Bronchial epithelial cell (primary cell): ENCODE measurements at places on chromosomes 4 and X.

GRCh38 chr4:76147454-76148141 lies 599 bp downstream of the NUP54 start:
- peak; percentile 67 for DNase-seq

- DNase-seq = no peak
These were observed 21.2 kb downstream of the SPRY1 start for GRCh38 chr4:123417813-123418212.

DNA sequence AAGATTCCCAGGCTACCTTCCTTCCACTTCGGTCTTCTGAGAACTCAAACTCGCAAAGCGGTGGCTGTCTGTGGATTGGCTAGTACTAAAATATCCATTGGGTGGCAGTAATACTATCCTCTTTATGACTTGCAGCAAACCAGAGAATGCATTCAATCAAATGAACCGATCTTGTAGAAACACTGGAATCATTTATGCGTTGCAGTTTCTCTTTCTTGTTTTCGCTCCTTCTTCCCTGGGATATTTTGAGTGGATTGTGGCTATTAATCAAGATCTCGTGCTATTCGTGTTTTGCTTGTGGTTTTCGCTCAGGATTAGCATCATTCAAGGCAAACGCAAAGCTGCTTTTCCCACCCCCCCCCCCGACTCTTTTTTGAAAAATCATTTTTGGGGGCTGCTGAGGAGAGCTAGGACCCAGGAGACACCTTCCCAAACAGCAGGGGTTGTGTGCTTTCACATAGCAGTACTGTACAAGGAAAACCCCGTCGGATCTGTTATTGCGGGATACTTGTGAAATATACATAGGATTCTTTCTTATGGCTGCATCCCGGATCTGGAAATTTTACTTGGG lies at the start of gene IL1RAPL1:
Gene IL1RAPL1 (plus strand): TSS at position 466 of the 571 bp plus-strand sequence.
- DNase-seq = peak; percentile 13

GRCh38 chrX:108875548-108875947 lies 139.2 kb upstream of the IRS4 start:
- no peak for DNase-seq

DNA sequence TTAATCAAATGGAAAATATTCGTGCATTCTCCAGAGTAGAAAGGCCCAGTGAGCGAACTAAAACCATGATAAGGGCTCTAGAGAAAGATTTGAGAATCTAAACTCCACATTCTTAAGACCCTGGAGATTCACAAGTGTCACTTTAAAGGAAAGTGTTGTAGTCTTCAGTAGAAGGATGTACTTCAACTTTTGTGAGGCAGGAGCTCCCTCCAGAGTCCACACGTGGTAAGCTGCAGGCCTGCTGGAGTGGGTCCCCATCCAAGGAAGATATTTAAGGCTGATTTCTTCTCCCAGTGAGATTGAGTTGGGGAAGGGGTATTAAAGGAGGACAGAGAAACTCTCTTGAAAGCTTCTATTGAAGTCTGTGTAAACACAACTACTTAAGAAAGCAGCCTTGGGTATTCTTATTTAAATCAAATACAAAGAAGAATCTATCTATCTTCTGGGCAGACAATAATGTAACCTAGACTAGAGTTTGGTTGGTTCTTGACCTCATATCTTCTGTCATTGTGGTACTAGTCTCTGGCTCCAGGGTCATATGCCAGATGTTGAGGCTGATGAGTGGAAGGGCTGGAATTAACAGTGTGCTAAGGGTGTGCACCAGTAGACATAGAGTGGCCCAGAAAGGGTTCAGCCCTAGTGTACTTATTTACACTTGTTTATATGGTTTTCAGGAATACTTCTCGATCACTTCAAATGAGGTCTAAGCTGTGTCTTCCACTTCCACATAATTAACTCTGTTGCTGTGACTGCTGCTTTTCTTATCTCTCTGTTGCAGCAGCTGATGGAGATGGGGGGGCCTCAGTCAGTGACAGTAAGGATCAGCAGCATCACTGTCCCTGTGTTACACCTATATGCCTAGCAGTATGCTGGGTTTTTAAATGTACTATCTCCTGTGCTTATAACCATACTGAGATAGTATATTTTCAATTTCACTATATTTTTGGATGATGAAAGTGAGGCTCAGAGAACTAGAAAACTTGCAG lies 76.1 kb downstream of the HMGB2 start:
- DNase-seq = peak; percentile 59

DNA sequence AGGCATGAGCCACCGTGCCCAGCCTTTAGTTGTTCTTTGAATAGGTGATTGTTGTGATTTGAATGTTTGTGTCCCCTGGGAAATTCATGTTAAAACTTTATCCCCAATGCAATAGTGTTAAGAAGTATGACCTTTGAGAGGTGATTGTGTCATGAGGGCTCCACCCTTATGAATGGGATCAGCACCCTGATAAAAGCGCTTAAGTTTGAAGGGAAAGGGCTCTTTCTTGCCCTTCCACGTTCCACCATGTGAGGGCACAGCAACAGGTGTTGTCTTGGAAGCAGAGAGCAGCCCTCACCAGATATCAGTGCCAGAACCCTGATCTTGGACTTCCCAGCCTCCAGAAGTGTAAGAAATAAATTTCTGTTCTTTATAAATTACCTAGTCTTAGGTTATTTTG lies 33.7 kb upstream of the RP2 start:
- no peak for DNase-seq

- no peak for DNase-seq
These were observed 337.9 kb downstream of the PPP3CA start for GRCh38 chr4:101009471-101009870.

GRCh38 chr4:88060431-88060830 lies 53.0 kb downstream of the PKD2 start:
- DNase-seq = no peak

DNA sequence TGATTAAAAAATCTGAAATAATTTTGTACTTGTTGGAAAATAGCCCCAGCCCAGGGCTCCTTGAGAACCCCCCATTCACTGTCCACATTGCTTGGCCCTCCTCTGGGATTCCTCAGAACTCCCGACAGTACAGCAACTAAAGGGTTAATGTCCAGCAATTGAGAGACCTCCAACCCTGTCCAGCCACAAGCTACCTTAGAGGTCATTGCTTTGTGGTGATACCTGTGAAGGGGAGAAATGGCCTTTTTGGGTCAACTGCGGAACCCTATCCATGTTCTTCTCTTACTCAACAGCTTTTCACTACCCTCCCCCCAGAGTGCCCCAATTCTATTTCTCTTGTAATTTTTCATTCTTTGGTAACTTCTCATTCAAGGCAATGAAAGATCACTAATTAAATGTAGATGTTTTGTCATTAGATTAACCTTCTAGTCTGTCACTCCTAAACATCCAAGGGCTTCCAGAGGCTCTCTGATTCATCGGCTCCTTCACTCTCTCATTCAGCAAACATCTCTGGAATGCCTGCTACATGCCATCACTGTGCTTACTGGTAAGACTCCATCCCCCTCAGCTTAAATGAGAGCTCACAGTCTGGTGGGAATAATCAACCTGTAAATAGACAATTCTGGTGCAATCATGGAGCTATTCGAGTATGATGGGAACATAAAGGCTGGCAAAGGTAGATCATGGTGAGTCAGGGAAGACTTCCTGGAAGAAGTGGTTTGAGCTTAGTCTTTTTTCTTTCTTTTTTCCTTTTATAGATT lies 241.4 kb upstream of the PGRMC2 start:
- peak; percentile 97 for DNase-seq

DNA sequence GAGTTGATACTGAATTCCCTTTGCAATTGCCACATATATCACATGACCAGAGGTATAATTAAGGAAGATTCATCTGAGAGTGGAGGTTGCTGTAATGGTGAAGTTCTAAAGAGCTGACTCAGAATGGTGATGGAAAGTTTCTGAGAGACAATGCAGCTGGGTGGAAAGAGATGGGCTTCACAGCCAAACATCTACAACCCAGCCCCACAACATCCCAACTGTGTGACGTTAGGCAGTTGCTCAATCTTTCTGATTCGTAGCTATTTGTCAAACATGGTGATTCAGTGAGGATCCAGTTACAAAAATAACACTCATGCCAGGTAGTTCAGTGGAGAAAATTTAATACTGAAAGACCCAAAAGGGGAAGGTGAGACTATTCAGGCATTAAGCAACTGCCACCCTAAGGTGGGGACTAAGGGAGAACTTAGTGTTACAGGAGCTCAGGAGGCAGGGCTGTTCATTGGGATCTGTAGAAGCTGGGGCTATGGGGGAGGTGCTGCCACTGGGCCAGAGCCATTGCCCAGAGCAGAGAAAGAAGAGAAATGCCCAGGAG lies 6.9 kb upstream of the AFF1 start:
- peak; percentile 100 for DNase-seq

DNA sequence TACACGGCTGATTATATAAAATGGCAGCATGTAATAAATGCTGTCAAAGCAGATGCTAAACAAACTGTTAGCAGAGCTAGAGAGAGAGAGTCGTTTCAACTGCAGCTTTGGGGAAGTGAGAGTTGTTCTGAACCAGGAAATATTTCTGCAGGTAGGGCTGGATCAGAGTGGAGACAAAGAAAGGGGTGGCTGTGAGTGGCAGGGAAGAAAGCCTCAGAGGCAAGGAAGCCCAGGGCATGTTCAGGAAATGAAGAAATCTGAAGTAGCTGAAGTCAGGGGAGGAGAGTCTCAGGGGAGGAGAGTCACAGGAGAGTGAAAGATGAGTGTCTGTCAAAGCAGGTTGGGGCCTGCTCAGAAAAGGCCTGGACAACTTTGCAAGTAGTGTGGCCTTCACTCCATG lies 48.4 kb upstream of the RPS6KA3 start:
- peak; percentile 85 for DNase-seq

DNA sequence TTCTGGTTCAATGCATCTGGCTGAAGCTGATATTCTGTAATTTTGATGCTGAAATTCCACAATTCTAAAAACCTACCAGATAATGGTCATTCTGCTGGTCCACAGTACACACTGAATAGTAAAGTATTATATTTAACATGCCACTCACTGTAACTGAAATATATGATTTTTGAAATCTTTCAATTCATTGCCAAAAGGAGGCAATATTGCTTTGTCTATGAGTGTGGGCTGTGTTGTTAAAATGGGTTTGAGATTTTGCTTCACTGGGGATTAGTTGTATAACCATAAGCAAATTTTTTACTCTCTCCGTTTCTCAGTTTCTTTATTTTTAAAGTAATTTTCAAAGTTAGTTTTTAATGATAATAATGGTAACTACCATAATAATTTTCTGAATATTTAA lies 1404.1 kb upstream of the IGFBP7 start:
- DNase-seq = no peak

- no peak for DNase-seq
These were observed 38.7 kb upstream of the DCLK2 start for GRCh38 chr4:150039274-150040127.
